K562 (cell line): ENCODE measurements at places on chromosomes 5 and 9. TPM values are rescaled to one million over a fixed set of nuclear protein-coding genes. Genes with fewer than 3 reads are reported as not detected.

SPATA31D4 gene
- not detected in 2 replicates for polyA plus RNA-seq

DNA sequence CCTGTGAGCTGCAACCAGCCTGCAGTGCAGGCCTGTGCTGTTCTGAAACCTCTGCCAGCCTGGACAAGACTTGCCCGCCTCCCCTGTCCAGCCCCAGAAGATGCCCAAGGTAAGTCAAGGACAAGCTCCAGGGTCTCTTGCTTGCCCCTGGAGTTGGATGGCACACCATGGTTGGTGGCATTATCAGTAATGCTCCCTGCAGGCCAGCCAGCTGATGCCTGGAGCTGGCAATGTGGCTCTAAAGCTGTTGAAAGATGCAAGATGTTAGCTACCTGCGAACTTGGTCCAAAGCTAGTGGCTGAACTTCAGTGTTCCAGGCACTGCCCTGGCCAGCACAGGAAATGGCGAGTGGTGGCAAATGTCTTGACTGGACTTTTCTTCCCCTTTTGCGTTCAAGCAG, 14.0 kb upstream of the LTC4S start:
- no peak for DNase-seq

- DNase-seq = no peak
Observed at GRCh38 chr9:23526806-23527205, 299.2 kb downstream of the ELAVL2 start.

NEURL1B gene
- polyA plus RNA-seq = not detected in 2 replicates

DNA sequence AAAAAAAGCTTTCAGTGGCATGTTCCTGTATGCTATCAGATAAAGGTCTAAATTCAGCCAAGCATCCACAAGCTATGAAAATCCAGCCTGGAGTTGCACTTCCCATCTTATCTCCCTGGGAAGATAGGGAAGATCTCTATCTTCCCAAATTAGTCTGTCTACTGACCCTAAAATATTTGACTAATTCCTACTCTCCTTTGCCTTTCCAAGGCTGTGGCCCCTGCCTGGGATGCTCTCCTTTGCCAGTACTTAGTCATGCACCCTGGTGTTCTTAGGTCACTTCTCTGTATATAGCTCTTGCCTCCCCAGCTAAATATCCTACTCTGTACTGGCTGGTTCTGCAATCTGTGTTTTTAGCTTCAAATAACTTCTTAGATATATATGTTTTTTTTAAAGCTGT, 44.0 kb upstream of the PLPP1 start:
- no peak for DNase-seq

TBC1D9B gene
- polyA plus RNA-seq = 43.7 and 51.0 TPM in 2 replicates

DNA sequence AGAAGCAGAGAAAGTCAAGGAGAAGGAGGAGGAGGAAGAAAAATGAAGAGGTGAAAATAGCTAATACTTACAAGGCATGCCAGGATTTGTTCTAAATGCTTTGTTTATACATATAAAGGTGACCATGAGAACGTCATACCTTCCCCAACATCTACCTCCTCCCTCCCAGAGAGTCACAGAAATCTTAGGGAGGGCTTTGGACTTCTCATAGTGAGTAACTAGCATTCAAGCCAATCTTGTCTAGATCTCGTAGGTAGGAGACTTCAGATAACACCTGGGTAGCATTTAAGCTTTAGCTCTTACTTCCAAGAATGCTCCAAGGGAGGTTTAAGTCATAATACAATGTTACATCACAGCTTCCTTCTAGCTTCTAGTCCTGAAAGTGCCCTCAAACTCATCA, 36.5 kb upstream of the GPBP1 start:
- no peak for DNase-seq

GRCh38 chr5:111887706-111888105, 130.7 kb upstream of the NREP start:
- no peak for DNase-seq

DNA sequence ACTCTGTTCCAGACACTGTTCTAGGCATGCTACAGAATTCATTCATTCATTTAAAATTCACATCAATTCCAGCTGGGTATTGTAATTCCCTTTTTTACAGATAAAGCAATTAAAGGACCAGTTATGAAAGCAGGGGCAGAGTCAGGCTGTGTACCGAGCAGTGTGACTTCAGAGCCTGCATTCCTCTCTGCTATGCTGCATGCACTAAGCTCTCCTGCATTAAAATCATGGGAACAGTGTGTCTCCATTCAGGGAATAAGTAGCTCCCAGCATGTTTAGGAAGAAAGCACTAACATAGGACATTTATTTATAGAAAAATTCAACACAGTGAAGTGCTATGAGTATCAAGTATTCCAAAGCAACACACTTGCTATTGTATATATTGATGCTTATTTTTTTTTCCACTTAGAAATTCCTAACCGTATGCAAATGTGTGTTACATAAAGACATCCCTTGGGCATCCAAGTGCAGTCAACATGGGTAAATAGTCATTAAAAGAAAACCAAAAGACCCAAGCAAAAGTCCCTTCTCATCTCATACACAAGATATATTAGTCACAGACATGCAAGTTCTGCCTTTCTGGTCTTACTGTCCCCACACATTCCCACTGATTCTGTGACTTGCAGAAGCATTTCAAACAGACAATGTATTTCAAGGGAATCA, 173.7 kb downstream of the GABRB2 start:
- no peak for DNase-seq

GRCh38 chr5:177426566-177427210, at the start of gene GRK6:
GRK6 (plus strand) TSS chr5:177426676; CDS start chr5:177426846, 170 bp downstream.
- peak; percentile 95 for DNase-seq

GRCh38 chr5:54302267-54302687, 8.1 kb downstream of the ARL15 start:
- no peak for DNase-seq

GRCh38 chr9:69003051-69003450, 10.9 kb downstream of the PRKACG start:
- DNase-seq = no peak

ARL14EPL gene
- 0.20 TPM in 1 of 2 replicates, not detected in the other for polyA plus RNA-seq

DNA sequence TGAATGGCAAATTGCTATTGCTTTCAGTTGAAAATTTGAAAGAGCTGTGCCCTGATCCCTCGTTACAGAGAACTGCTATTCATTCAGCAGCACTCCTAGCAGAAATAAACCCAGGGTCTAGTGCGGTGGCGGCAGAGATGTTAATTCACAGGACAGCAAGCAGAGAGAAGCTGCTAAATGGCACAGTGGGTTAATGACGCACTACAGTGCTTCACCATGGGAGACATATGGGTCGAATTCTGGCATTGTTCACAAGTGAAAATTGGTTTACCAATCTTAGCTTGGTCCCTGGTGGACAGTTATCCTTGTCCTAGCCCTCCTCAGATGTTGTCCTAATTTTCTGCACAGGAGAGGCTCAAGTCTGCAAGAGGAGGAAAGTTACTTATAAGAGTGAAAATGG, 807.4 kb downstream of the TLE1 start:
- DNase-seq = no peak

TUSC1 gene
- not detected in 2 replicates for polyA plus RNA-seq

DNA sequence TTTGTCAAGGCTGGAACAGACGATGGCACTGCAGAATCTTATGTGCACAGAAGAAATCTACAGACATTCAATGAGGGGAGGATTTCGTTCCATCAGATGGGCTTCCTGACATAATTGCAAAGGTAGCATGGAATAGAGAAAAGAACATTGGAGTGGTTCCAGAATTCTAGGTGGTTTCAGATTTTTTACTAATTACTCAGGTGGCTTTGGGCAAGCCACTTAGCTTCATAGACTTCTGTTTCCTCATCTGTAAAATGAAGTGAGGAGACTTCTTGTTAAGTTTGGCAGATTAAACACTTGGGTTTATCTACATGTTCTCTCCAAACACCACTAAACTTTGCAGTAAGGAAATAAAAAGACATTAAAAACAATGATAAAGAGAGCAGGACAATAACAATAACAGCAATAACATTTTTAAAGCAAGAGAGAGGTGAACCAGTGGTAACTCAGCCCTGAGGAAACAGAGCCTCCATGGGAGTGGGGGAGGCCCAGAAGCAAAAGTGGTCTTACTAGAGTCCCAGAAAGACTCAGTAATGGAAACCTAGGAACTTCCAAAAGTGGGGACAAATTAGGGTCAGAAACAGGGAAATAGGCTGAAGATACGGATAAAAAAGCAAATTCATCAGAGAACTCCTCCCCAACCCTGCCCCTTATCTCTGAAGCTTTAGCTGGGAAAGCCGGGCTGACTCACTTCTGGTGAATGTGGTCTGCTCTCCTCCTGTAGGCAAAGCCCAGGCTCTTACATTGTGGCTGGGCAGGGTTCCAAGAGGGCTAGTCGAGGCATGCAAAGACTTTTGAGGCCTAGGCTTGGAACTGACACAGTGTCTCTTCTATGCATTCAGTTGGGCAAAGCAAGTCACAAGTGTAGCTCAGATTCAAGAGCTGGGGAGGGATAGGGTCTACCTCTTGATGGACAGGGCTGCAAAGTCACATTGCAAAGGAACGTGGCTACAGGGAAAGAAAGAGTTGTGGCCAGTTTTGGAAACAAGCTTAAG, 11.8 kb upstream of the ACTBL2 start:
- peak; percentile 56 for DNase-seq

PHF24 gene
- 0.01 TPM in 1 of 2 replicates, not detected in the other for polyA plus RNA-seq

EIF4EBP3 gene
- polyA plus RNA-seq = 3.4 and 4.0 TPM in 2 replicates

GRCh38 chr5:97101189-97101910, 41.1 kb downstream of the LIX1 start:
- no peak for DNase-seq

- DNase-seq = no peak
Observed at GRCh38 chr9:29800821-29801220, 2227.5 kb upstream of the C9orf72 start.

GRCh38 chr5:8719796-8720195, 826.1 kb downstream of the SEMA5A start:
- no peak for DNase-seq

GRCh38 chr5:54760182-54760935, 225.0 kb downstream of the ESM1 start:
- DNase-seq = no peak

FCHO2 gene
- polyA plus RNA-seq = 5.4 and 5.5 TPM in 2 replicates

- DNase-seq = no peak
Observed at GRCh38 chr5:34674187-34674586, 18.1 kb downstream of the RAI14 start.

CKMT2 gene
- not detected in 2 replicates for polyA plus RNA-seq

IL31RA gene
- polyA plus RNA-seq = not detected in 2 replicates

- no peak for DNase-seq
Observed at GRCh38 chr5:32711681-32712480, 760 bp downstream of the NPR3 start.

GNA14 gene
- 0.03 TPM in 1 of 2 replicates, not detected in the other for polyA plus RNA-seq

ABLIM3 gene
- polyA plus RNA-seq = 0.15 and 0.22 TPM in 2 replicates

- DNase-seq = no peak
Observed at GRCh38 chr5:10257870-10258269, 7.8 kb downstream of the CCT5 start.

TRIM36 gene
- polyA plus RNA-seq = 0.28 and 0.54 TPM in 2 replicates

PCDHB5 gene
- polyA plus RNA-seq = not detected in 2 replicates

TMEM174 gene
- not detected in 2 replicates for polyA plus RNA-seq

GRCh38 chr9:7960320-7961050, 160.9 kb upstream of the DMAC1 start:
- no peak for DNase-seq

DNA sequence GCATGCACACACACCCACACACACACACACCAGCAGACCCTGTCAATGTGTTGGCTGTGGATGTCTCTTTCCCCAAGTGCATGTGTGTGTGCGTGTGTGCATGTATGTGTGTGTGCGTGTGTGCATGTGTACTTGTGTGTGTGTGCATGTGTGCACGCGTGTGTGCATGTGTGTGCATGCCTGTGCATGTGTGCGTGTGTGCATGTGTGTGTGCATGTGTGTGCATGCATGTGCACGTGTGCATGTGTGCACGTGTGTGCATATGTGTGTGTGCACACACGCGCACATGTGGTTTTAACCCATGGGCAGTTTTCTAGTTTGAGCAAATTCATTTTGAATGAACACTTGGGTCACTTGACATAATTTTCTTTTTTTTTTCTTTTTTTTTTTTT, 268.8 kb upstream of the IRX1 start:
- DNase-seq = no peak

DAB2IP gene
- not detected in 2 replicates for polyA plus RNA-seq

GRCh38 chr9:136539427-136540421, 6.1 kb downstream of the NOTCH1 start:
- peak; percentile 78 for DNase-seq

DNA sequence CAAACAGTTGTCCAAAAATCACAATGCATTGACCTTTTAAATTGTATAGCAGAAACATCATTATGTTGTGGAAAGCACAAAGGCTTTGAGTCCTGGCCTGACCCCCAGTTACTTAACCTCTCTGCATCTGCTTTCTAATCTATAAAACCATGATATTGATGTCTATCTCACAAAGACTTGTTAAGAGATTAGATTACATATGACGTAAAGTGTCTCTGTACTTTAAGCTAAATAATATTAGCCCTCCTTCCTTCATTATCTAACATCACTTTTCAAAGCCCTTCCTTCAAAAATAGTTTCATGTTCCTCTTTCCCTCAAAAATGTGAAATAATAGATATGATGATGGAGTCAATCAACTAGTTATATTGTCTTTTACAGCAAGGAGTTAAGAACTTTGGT, 3.4 kb downstream of the ADAMTS6 start:
- no peak for DNase-seq

GRCh38 chr9:130934702-130935647, 4.1 kb downstream of the FIBCD1 start:
- no peak for DNase-seq

GRCh38 chr5:159854916-159855315, 61.4 kb upstream of the ADRA1B start:
- no peak for DNase-seq

CYSRT1 gene
- 0.15 and 1.4 TPM in 2 replicates for polyA plus RNA-seq

- DNase-seq = no peak
Observed at GRCh38 chr5:8135742-8136141, 266.8 kb downstream of the MTRR start.

PCDHGB4 gene
- polyA plus RNA-seq = not detected in 2 replicates

FAM169A gene
- not detected in 2 replicates for polyA plus RNA-seq

DNA sequence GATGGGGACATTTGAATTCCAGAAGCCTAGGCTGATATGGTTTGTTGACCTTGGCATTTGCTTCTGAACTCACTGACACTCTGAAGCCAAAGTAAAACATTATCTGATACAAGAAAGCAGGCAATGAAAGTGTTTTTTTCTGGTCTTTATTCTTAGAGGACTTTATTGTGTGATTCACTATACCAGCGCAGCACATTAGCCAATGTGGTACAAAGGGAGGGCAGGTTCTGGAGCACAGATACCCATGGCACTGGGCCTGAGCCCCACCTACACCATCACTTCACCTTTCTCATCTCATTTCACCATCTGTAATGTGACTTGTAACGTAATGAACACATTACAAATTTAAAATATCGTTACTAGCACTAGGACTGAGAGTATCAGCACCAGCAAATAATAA, 89.7 kb upstream of the ZNF366 start:
- DNase-seq = peak; percentile 16

JAKMIP2 gene
- polyA plus RNA-seq = not detected in 2 replicates

CNTNAP3 gene
- polyA plus RNA-seq = 0.04 and 0.09 TPM in 2 replicates

GFI1B gene
- polyA plus RNA-seq = 47.2 and 50.1 TPM in 2 replicates
